ENCODE measurements at places on chromosomes 12 and 14.

DNA sequence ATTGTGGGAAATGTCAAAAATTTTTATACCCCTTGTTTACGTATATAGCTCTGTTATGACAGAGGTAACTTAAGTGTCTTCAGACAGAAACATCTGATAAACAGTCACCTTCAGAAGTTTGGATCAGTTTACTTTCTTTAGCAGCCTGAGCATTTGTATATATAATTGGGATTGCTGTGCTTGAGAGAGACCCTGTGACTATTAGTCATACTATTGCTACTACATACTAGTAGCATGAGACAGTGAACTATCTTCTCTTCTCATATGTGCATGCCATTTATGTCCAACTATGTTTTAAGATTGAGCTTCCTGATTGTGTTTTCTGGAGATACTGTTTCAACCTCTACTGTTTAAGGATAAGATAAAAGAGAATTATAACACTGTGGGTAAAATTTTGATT is 101.5 kb downstream of the PDE6H start:
- no peak for DNase-seq

DNA sequence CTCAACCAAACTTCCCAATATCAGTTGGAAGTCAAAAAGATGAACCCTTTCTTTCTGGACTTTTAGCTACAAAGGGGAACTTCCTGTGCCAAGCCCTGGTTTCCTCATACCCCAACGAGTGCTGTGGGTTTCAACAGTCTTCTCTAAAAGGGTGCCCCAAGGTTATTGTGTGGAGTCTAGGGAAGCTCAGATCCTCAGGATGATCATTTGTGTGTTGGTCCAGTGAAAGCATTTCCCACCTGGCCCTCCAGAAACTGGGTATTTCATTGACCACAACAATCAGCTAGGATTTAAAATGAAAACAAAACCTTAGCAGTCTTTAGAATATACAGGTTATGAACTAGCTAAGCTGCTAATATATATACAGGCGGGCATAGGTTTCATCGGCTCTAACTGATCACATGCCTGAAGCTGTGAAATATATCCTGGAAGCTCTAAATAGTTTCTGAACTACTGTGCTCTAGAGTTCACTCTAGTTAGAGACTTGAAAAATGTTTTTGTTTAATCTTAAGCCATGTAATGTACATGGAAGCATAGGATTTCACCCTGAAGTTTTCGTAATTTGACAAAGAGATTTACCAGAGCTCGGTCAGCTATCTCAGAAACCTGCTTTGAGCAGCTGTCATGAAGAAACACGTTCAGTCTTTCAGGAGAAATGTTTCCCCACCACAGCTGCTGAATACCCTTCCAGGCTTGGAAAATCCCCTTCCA is 29.6 kb downstream of the P2RX4 start:
- no peak for DNase-seq

DNA sequence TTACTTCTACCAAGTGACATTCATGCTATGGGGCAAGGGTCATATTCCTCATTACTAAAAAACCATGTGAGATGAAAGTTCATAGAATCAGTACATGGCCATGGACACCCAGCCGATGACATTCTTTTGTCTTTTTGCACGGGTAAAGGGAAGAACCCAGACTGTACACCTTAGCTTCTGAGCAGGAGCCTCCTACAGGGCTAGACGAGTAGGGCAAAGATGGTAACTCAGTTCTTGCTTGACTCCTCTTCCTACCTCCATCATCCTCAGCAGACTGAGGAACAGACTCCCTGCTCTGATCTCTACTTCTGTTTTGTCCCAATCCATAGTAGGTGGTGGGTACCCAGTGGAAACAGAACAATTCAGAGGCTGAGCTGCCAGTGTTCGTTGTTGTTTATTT is 281.3 kb downstream of the NPAS3 start:
- DNase-seq: no peak

DNA sequence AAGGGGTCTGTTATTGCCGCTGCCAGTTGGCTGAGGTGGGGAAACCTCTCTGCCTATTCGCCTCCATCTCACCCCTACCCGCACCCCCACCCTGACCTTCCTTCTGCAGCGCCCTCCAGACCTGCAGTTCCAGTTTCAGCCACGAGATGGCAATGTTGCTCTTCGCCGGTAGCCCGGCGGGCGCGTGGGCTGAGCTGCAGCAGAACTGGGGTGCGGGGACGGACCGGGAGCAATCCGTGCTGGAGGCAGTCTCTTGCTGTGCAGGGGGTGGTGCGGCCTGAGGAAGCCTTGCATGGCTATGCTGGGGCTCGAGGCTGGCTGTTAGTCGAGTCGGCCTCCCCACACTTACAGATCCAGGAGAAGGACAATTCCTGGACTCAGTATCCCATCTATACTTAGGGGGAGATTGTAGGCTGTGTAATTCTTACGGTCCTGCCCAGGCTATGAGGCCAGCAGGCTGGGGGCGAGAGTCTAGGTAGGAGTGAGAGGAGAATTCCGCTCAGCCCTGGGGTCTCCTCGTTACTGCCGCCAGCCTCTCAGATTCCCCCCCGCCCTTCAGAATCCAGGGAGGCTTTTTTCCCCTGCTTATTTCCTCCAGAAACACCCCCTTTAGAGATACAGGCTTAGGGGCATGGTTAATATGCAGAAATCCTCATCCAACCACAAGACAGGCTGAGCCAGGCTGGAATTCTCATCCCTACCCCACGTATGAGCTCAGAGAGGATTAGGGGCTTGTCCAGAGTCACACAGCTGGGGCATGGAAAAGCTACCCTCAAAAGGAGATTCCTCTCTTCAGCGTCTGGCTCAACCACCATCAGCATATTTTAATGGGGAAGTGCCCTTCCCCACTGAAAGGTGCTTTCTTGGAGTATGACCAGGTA is 118.2 kb downstream of the AACS start:
- DNase-seq: peak; percentile 59

DNA sequence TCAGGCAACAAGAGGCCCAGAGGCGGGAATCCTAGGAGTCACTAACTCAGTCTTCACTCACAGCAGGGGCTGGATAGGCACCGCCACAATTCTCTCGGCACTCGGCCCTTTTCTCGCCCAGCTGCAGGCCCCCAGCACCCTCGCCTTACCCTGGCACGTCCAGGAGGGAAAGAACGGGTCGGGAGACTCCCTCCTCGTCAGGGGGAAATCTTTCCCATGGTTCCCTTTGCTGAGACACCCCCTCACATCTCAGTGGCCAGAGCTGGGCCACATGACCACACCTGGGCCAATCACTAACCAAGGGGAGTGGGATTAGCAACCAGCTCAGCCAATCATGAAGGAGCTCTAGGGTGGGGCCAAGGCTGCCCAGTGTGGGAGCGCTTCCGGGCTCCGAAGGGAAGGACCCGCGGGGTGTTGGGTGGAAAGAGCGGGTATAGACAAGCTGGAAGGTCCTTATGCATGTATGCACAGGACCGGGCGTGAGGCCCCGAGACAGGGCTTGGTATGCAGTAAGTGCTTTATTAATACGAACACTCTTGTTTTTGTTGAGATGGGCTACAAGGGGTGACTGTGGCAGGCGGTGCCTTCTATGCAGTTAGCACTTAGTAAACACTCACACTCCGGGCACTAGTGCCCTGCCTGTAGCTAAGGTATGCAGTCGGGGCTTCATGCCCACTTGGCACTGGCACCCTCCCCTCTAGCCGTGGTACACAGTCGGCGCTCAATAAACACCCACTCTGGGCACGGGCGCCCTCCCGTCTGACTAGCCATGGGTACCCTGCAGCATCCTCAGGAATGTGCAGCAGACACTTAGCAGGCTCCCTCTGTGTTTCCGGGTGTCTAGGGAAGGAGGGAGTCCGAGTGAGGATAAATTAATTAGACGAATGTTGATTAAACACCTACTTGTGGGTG is 40.3 kb downstream of the ADGRD1 start:
- DNase-seq: no peak

GRCh38 chr14:105290621-105291346 is 10.0 kb downstream of the BRF1 start:
- no peak for DNase-seq

DNA sequence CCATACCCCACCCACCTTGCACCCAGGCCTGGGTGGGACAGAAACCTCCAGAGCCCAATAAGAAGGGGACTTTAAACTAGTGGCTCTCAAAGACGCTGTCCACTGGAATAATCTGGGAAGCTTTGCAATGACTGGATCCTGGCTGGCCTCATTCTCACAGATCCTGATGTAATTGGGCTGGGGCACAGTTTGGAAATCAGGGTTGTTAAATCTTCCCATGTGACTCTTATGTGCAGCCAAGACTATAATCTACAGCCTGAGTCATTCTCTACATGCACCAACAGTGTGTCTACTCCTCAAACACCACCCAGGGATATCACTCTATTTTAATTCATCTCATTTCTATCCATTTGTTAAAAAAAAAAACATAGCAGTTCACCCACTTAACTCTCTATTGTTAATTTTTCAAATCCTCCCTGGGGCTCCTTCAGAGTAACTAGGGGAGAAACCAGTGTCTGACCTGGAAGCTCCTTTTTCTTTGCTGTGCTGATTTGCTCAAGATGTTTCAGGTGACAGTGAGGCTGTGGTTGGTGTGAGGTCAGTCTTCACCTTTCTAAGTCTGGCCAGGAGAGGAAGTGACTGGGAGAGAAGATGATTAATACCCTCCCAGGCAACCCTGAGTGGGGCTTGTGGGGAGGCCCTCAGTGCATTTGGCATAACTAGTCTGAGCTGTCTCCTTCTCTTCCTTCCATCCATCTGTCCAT is 211.6 kb upstream of the SFSWAP start:
- no peak for DNase-seq

DNA sequence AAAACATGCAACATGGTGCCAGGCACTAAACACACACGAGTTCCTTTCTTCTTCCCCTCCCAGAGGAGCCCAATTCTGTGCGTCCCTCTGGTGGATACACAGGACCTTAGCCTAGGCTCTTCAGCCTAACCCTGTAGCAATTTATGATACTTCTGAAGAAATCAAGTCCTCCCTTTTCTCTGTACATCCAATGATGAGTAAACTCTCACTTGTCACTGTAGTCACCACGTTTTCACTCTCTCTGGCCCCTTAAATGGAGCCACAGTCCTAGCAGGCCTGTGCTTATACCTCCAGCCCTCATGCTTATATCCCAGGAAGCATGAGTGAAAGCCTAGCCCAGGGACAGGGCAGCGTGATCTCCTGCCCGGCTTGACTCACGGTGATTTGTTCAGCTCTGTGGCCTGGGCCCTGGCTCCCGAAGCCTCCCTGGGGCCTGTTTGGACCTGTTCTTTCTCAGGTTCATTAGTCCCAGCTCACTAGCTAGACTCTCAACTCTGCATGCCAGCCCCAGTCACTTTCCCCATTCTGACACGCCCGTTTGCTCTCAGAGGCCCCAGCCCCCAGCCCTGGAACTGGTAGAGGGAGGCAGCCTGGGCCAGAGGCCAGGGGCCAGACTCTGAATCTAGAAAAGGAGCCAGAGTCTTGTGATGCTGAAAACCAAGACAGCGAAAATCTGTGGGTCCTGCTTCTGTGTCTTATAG is 24.1 kb upstream of the PLEKHG3 start:
- no peak for DNase-seq

- no peak for DNase-seq
Observed at GRCh38 chr12:29781705-29782266, 2.0 kb downstream of the TMTC1 start.

- DNase-seq: no peak
Observed at GRCh38 chr14:78535041-78535440, 364.9 kb downstream of the NRXN3 start.

DNA sequence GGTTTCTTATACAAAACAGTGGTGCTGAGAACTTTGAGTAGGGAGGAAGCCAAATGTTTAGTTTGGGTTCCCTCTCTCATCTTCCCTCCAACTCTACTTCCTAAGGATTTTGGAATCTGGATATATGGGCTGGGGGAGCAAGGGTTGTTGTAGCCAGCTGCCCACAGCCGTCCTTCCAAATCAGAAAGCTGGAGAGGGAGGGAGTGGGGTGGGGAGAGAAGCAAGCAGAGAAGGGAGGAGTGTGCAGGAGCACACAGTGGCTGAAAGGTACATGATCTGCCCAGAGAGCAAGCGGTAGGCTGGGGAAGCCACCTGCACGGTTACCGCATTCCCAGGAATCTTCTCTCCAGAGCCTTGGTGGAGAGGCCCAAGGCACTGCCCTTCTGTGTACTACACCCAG is 52.7 kb downstream of the IRF2BPL start:
- no peak for DNase-seq

GRCh38 chr12:121145221-121145620 is 12.5 kb downstream of the P2RX7 start:
- no peak for DNase-seq

DNA sequence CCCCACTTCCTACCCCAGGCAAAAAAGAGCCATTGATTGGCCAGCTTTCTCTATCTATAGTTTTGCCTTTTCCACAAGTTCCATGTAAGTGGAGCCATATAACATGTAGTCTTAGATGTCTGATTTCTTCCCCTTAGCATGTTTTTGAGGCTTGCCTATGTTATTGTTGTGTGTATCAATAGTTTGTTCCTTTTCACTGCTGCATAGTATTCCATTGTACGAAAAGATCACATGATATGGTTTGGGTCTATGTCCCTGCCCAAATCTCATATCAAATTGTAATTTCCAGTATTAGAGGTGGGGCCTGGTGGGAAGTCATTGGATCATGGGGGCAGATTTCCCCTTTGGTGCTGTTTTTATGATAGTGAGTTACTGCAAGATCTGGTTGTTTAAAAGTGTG is 93.6 kb upstream of the RFLNA start:
- no peak for DNase-seq

GRCh38 chr14:20327005-20327869 is 5.8 kb downstream of the CCNB1IP1 start:
- DNase-seq: no peak

GRCh38 chr14:65169351-65169750 is 67.0 kb upstream of the MAX start:
- no peak for DNase-seq

- DNase-seq: peak; percentile 99
Observed at GRCh38 chr14:106417224-106418049, 891.1 kb downstream of the TMEM121 start.

GRCh38 chr14:99736603-99737371 is 52.7 kb downstream of the CYP46A1 start:
- no peak for DNase-seq

DNA sequence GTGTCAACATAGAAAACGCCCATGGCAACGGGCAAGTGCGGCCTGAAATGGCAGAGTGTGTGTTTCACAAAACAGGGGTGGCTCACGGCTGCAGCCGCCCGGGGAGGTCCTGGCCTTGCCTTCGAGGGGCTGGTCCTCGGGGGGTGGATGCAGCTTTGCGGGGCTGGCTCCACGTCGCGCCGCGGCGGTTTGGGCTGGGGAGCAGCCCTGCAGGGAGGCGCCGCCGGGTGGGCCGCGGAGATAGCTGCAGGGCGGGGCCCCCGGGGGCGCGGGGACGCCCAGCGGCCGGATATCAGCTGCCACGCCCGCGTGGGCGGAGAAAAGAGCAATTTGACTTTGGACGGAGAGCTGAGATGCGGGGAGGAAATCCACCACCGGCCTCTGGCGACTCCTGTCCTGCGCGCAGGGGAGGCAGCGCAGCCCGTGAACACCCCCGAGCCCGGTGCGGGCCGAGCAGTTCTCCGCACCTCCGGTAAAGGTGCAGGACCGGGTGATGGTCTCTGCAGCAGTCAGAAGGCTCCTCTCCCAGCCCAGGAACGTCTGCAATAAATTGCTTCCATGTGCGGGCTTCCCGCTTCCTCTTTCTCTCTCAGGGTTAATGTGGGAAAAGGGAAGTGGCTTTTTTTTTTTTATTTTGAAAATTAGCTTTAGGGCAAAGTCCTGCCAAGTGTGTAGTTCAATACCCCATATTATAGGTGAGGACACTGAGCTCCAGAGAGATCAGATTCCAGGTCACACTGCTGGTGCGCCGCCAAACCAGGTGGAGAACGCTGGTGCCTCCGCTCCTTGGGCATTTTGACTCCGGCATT is 110.5 kb downstream of the ARF6 start:
- peak; percentile 78 for DNase-seq
